NCI-H187 treated with DMSO at 0.1 percent for 48 hours (cell line): ENCODE measurements at places on chromosomes 5 and 9.

DNA sequence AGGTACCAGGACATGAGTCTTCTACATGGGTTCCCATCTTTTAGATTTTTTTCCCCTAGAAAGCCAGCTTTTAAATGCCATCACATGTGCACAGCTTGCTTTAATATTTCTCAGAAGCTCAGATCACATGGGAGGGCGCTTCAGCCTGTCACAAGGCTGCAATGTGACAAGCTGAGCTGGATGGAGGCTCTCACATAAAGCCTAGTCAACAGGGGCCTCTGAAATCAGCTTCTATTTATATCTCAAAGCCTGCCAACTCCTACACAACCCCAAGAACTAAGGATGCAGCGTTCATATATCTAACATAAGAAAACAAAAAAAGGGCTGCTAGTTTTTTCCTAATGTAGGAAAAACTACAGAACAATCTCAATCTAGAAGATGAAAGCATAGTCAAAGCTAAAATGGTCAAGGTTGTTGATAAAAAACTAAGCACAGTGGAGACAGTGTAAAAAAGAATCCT is 2.3 kb downstream of the ZFAND5 start:
- DNase-seq = peak; percentile 8

GRCh38 chr5:89276566-89277305 is 393.8 kb upstream of the MEF2C start:
- DNase-seq = no peak

GRCh38 chr9:88313364-88314220 is 74.7 kb upstream of the SPIN1 start:
- no peak for DNase-seq

DNA sequence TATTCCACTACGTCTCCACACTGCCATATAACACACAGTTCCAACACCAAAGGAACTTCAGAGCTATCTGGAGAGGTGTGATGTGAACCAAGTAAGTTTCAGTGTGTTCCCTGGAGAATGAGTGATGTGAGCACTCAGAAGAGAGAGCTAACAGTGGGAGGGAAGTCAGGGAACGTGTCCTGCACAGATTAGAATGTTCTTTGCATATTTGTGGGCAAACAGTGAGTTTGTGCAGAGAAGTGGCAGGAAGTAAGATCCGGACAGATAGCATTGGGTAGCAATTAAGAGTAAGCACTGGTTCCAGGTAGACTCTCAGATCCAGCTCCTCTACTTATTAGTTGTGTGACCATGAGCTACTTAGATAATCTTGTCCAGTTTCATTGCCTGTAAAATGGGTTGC is 206.4 kb downstream of the PDZD2 start:
- no peak for DNase-seq

DNA sequence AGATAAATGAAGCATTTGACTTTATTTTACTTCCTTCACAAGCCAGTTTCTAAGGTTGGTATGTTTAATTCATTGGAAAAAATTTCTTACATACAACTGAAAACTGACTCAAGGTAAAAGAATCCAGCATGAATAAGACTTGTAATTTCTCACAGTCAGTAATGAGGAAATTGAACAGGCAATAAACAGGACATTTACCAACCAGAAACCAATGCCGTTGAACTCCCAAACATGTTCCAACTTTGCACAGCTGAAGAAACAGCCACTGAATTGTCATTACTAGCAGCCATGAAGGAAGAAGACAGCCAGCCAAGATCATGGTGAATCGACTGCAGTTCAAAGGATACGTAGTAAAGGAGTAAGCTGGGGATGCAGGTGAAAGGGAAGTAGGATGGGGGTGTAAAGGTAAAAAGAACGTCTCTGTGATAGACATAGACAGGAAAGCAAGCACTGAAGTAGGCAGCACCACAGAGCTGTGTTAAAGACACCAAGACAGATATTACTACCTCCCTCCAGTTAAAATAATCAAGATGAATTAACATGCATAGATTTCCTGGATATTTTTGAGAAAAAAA is 21.3 kb upstream of the SLC12A2 start:
- no peak for DNase-seq

GRCh38 chr5:169095410-169095960 is 205.5 kb downstream of the SLIT3 start:
- no peak for DNase-seq

DNA sequence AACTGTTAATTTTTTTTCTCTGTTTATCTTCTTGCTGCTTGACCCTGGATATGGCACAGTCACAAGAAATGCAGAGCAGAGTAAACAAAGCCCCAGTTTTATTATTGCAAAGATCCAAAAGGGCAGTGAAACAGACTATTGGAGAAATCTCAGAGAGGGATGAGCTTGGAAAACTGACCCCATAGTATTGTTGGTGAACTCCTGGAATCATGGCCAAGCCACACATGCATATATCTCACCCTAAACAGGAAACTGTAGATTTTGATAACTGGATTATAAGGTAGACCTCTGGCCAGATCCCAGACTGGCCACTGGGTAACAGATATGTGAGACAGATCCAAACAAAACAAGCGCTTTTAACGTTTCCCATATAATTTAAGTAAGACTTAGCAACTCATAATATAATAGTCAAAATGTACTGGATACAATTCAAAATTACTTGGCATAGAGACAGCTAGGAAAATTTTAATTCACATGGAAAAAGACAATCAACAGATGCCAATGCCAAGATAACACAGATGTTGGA is 263.5 kb upstream of the SEMA6A start:
- no peak for DNase-seq

- DNase-seq = no peak
These were observed 72.2 kb downstream of the NMUR2 start for GRCh38 chr5:152332716-152333460.

GRCh38 chr9:17574342-17574741 is 4.5 kb upstream of the SH3GL2 start:
- no peak for DNase-seq

DNA sequence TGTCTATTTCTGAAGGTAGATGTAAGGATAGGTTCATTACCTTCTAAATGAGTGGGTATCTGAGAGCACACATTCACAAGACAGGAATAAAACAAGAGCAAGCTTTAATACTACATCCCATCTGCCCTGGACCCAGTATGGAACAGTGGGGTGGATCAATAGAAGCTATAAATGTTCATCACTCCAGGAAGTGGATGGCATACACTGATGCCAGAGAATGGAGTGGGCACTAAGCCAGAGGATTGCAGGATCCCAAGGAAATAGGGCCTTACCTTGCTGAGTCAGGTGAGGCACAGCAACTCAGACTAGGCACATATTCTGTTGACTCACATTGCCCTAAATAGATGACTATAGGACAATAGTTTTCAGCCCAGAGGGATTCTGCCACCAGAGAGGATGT is 21.3 kb upstream of the COX7C start:
- DNase-seq = no peak

GRCh38 chr5:156560002-156560401 is 233.0 kb downstream of the SGCD start:
- no peak for DNase-seq

DNA sequence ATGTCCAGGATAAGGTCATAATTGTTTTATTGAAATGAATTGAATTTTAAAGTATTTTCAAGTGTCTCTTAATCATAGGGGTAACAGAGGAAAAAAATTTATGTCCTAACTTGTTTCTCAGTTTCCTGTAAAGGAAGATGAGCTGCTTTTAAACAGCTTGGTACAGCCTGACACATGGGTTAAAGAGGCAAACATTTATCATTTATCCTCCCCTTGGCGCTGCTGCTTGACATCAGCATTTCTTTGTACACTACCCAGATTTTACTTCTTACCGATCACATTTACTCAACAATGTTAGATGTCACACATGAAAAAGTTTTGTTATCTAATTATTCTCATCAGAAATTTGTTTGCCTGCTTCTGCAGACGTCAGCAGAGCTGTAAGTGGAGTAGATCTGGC is 79.4 kb upstream of the CTSL start:
- no peak for DNase-seq

DNA sequence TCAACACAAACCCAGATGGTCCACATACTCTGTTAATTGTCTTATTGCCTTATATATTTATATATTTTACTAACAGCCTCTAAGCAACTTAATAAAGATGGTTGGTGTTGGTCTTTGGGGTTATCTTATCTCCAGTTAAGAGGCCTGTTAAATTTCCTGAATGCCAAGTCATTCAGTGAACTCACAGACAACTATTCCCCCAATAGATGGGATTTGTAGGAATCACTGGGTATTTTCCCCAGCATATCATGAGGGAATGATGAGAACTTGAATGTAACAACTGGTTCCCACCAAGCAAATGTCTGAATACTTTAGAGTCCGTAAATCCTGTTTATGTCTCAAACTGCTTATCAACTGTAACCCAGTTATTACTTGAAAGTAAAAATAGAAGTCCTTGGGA is 42.7 kb upstream of the RETREG1 start:
- DNase-seq = no peak

- no peak for DNase-seq
These were observed 12.9 kb downstream of the GRXCR2 start for GRCh38 chr5:145859897-145860296.

- DNase-seq = no peak
These were observed 393.8 kb upstream of the ZNF608 start for GRCh38 chr5:125140220-125140619.

- no peak for DNase-seq
These were observed 348.4 kb upstream of the SLC30A5 start for GRCh38 chr5:68745448-68745847.

GRCh38 chr9:9750719-9751118 is 862.1 kb downstream of the PTPRD start:
- no peak for DNase-seq

DNA sequence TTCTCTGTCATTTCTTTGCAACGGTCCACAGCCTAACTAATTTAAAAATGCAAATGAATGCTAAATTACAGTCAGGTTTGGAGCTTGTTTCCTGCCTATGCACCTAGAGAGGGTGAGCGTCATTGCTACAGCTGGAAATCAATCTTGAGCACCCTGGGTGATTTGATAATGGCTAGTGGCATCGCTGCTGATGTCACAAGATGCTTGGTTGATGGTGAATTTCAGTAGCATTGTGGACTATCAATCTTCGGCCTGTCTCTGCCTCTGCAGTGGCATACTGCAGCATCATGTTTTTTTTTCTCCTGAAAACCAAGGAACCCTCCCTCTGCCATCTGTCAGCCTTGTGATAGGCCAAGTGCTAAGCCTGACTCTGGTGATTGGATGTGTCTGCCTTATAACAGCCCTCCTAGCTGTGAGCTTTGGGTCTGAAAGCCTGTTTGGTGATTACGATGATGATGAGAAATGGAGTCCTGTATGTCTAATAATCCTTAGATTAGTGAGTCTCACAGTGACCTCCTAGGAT is 75.3 kb downstream of the NMUR2 start:
- no peak for DNase-seq

- no peak for DNase-seq
These were observed 86.6 kb downstream of the C5orf15 start for GRCh38 chr5:133881576-133882388.

DNA sequence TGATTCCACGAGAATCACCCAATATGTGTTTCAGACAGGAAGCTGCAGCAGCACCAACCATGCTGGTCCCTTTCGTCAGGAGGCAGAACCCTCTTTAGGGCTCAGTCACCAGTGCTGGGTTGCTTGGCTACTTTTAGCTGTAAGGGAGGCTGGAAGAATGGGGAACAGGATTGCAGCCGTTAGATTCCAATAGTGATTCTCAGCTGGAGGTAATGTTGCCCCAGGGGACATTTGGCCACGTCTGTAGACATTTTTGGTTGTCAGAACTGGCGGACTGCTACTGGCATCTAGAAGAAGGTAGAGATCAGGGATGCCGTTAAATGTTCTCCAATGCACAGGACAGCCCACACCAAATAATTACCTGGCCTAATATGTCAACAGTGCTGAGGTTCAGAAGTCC is 81.8 kb downstream of the ANKRD33B start:
- DNase-seq = no peak

GRCh38 chr5:32574540-32575175 is 10.7 kb upstream of the SUB1 start:
- DNase-seq = no peak

DNA sequence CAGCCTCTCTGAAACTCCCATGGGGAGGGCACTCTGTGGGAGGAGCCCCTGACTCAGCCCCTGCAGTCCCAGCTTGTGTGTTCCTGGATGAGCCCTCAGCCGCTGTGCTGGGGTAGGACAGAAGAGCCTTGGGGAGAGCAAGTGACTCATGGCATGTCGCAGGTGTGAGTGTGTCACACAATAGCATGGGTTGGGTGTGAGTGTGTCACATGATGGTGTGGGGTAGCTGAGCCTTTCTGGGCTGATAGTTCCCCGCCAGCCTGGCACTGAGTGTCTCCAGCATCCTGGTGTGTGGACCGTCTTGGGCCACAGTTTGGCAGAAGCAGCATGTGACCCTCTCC is 83.4 kb downstream of the PHF2 start:
- DNase-seq = no peak
